ENCODE measurements at places on chromosomes 1 and 21.

DNA sequence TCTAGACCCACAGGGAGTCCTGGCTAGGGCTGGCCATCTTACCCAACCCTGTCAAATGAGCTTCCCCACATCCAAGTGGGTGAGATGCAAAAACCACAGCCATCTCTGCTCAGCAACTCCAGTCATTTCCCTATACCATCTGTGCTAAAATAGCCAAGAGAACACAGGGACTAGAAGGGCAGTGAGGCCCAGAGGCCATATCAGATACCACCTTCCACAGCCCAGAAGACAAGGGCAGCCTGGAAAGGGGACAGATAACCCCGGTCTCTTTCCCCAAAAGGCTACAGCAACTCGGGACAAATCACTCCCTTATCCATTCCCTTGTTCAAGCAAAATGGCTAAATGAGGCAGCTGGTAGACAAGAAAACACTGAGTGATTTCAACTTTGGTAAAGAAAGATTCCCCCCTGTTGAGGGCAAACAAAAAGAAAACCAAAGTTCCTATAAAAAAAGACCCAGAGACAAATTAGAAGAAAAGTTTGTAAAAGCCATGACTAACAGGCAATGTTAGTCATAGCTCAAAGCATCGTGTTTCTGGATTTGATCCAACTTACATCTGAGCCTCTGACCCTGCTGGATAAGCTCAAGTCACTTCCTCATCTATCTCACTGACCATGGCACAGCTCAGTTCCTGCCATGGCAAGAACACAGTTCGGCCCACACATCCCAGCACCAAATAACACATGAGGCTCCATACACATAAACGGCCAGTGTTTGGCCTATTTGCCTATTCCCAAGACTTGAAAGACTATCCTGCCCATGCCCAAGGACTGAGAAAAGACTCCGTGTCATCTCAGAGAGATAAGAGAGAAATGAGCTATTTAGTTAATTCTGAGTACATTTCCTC, 3.1 kb downstream of the LAMB3 start:
- DNase-seq, result no peak

DNA sequence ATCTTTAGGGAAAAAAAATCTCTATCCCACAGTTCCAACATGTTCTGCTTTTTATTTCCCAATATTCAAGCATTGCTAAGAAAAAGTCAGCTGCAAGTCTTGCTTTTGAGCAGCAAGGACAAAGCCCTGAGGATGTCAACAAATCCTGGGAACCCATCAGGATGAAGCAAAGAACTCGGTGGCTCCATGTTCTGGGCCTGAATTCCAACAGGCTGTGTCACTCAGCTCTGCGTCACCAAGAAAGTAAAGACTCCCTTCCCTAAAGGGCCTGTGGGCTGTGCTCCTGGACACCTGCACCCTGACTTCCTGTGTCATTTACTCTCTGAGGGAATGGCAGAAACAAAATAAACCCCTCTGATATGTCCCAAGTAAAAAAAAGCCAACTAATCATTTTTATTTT, 95.5 kb downstream of the TIAM1 start:
- DNase-seq, result no peak

- DNase-seq, result no peak
These were observed 22.7 kb downstream of the ZFYVE9 start for GRCh38 chr1:52164604-52165003.

- DNase-seq, result no peak
These were observed 170.8 kb downstream of the NFIA start for GRCh38 chr1:61253059-61253735.

DNA sequence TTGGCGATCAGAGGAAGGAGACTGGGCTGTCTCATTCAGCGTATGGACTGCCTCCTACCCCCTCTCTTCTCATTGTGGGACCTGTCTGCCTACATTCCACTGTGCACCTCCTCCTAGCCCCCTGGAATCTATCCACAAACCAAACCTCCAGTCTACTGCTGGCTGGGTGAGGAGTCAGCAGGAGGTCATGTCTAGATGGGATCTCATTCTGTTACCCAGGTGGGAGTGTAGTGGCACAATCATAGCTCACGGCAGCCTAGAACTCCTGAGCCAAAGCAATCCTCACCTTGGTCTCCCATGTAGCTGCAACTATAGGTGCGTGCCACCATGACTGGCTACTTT, 18.0 kb upstream of the TTC22 start:
- DNase-seq, result no peak

DNA sequence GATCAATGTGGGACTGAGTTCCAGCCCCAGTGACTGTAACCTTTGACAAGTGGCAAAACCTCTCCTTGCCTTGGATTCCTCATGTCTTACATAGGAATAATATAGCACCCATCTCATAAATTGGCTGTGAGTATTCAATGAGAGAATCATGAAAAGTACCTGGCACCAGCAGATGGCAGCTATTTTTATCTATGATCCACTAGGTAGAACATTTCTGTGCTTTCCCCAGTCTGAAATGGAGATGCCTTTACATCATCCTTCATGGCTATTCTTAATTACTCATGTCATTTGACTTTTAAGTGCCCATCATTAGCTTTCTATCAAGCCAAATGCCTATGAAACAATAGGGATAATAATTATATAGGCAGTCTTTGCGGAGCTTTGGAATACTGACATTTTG, 130.1 kb downstream of the TGFB2 start:
- no peak for DNase-seq

GRCh38 chr1:185813401-185813979, 79.3 kb downstream of the HMCN1 start:
- no peak for DNase-seq

DNA sequence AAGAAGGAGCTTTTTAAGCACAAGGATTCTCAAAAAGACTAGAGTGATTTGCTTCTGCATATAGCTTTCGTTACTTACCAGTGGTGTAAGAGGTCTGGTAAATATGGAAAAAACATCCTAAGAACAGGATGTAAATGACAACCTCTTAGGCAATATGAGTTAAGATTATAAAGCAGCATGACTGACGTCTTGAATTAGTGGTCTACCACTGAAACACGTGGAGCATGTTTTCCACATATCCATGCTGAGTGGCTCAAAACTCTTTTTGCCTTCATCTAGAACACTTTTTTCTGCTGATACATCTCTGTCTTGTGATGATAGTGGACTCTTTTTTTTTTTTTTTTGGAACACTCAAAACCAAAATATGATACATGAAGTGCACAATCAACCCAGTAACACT, 44.6 kb downstream of the RCAN1 start:
- DNase-seq, result no peak

- DNase-seq, result no peak
These were observed 28.7 kb downstream of the HYI start for GRCh38 chr1:43425045-43425444.

- DNase-seq, result no peak
These were observed 58.5 kb downstream of the EIF4G3 start for GRCh38 chr1:21118167-21118566.
